ENCODE measurements at places on chromosomes 4 and X.

DNA sequence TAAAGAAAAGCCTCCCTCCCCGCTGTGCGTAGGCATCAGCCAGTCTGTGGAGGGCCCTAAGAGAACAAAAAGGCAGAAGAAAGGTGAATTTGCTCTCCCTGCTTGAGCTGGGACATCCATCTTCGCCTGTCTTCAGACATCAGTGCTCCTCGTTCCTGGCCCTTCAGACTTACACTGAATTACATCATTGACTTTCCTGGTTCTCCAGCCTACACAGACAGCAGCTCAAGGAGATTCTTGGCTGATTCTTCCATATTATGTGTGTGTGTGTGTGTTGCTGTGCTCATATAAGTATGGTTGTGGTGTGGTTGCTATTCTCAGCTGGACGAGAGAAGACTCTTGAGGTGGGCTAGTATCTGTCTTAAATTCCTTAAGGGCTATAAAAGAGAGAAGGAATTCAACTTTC is 35.5 kb upstream of the CD99L2 start:
- DNase-seq = no peak

- DNase-seq = no peak
Measured at GRCh38 chr4:141746026-141746425, 109.6 kb downstream of the IL15 start.

DNA sequence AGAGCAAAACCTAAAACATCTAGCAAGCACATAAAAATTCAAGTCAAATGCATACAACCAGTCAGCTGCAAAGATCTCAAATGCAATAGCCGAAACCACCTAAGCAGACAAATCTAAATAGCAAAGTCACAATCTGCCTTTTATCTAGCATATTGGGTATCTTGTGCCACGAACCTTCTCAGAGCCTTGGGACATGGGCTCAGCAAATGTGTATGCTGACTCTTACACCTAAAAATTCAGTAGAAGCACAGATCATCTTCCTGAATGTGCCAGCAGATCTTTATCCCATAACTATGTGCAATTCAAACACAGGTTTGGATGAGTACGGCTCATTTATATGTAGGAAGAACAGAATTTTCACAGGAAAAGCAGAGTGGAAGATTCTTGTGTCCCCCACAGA is 492.1 kb downstream of the INPP4B start:
- no peak for DNase-seq

GRCh38 chrX:39438603-39439602 is 637.6 kb downstream of the MID1IP1 start:
- no peak for DNase-seq

DNA sequence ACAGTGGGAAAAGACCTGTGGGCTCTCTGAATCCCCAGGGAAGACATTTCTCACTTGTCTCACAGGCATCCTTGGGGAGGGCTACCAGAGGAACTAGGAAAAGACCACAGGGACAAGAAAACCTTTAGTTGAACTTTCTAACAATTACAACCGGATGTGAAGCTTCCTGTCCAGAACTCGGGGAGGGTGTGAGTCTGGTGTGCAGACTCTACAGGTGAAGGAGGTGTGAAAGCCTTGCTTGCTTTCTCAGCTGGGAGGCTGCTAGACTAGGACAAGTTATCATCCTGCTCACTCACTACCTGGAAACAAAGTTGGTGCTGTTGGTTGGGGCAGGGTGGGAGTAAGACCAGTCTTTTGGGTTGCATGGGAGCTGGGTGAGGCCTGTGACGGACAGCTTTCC is 158.5 kb upstream of the PBDC1 start:
- DNase-seq = no peak

DNA sequence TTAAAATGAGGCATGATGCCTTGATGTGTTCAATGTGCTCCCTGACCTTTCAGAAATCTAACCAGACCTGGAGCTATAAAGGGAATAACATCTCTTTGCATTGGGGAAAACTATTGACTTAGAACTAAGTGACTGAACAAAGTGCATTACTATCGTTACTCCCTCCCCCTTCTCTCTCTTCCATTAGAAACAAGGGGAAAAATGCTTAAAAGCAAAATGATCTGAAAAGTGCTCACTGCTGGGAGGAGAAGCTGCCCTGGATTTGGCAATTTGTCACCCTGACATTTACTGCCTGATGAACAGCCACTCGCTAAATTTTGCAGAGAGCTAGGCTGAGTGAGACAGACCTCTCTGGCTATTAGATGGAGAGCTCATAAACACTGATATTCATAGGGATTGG is 48.6 kb upstream of the PARM1 start:
- no peak for DNase-seq

DNA sequence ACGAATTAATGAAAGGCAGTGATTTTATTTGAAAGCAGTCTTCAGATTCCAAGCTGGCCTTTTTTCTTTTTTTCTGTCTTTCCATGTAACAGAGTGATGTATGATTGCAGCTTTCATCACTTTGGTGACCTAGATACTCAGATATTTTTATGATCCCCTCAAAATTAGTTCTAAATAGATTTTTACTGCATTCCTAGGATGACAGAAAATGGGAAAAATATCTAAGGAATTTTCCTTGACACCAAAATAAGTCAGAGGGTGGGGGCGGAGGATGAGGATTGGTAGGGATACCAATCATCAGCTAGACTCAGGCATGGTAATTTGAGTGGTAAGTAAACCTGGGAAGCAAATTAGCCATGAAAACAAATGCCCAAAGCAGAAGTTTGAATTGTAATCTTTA is 11.9 kb upstream of the HMGB2 start:
- no peak for DNase-seq

DNA sequence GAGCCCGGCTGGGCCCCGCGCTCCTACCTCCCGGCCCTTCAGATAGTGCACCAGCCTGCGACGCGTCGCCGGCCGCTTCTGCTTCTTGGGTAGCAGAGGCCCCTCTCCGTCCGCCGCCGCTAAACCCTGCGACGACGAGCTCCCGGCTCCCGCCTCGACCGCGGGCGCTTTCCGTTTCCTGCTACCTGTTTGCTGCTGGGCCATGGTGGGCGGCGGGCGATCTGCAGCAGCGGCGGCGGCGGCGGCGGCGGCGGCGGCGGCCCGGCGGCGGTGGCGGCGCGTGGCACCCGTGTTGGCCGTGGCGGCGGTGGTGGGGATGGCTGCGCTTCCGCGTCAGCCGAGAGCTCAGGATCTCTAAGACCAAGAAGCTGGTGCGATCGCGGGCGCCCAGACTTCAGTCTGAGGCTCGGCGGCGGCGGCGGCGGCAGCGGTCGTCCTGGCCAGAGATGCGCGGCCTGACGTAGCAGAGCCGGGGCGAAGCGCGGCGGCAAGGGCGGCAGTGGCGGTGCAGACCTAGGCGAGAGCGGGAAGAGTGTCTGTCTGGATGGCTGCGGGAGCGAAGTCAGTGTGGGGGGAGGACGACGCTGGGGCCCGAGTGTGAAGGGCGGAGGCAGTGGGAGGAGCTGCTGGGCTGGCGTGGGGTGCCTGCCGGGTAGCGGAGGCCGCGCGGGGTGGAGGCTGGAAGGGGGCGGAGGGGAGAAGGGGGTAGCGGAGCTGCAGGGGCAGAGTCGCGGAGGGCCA is at the start of gene DCAF12L2:
Gene DCAF12L2 (minus strand): TSS at position 569 of the 741 bp plus-strand sequence. CDS start 365 bp downstream, at position 204.
- DNase-seq = no peak

GRCh38 chr4:28211676-28212470 is 1351.2 kb downstream of the STIM2 start:
- DNase-seq = no peak

- DNase-seq = no peak
Measured at GRCh38 chrX:150421816-150422215, 58.7 kb downstream of the MAMLD1 start.

DNA sequence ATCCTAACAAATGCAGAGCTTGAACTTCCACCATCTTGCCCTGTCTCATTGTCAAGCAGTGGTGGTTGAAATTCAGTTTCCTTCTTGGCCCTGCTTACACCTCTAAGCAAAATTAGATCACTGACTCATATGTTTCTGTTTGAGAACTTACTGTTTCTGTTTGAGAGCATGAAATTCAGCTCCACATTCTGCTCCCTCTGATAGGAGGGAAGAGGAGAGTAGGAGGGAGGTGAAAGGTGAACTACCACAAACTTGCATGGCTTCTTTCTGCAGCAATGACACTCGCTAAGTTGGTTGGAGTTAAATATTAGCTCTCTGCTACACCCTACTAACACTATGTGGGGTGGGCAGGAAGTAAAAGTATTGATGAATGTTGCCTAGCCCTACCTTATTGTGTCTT is 117.8 kb upstream of the EDA2R start:
- DNase-seq = no peak

DNA sequence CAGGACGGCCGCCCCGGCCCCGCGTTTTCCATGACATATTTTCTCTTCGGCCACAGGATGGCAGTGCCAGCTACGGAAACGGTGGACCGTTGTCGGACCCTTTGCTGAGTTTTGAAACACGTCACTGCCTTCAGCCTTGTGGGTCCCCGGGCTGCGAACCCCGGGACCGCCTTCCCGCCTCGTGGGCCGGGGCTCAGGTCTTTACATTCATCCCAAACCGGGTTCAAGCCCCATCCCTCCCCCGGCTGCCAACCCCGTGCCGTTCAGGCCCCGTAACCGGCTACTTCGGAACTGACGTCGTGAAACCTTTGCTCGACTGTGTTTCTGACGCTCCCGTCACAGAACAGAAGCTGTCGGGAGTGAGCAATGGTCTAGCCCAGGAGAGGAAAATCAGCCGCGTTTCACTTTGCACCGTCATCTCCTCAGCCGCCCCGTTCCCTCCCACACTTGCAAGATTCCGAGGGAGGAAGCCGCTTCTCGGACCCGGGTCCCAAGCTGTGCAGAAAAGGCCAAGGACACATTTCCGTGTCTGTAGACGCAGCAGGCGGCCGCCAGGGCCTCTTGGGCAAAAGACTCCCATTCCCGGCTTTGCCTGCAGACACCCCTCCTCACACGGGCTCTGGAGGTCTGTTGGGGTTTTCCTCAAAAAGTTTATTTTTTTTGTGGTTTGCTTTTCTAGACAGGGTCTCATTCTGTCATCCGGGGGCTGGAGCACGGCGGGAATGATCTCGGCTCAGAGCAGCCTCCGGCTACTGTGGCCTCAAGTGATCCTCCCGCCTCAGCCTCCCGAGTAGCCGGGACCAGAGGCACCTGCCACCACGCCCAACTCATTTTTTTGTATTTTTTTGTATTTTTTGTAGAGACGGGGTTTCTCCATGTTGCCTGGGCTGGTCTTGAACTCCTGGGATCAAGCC is 41.4 kb upstream of the PPP2R3B start:
- DNase-seq = no peak

DNA sequence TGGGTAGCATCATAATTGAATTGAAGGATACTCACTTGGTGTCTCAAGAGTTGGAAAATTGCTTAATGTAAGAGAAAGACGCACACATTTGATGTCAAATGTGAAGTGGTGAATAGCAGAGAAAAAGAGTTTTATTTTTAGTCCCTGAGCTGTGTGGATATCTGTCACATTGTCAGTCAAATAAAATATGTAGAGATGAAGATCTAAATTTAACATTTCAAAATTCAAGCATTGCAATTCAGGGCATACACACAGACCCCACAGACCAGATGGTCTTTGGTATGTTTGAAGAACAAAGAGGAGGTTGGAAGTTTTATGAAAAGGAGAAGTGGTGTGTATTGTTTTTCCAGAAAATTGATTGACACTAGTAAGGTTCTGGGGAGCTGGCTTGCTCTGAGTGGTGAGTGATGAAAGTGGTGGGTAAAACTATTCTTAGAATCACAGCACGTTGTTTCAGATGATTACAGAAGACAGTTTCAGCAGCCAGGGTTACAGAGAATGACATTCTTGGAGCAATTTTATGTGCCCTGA is 44.9 kb upstream of the BBS12 start:
- DNase-seq = no peak

GRCh38 chr4:71609651-71610050 is 174.2 kb downstream of the GC start:
- no peak for DNase-seq

DNA sequence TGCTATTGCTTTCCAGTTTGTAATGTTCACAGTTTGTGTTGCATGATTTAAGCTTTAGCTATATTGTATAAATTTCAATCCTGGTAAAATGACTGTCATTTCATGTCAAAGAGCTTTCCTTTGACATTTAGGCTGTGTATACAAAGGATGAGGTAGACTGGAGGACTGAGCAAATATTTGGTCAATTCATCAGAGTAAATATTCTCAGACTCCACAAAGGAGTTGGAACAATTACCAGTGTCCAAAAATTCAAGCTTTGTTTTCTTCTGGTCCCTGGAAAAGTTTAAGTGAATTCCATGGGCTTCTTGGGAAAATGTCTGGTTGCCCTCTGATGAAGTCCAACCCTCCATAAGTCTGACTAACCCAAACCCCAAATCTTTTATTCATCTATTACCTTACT is 682.4 kb downstream of the DACH2 start:
- no peak for DNase-seq

DNA sequence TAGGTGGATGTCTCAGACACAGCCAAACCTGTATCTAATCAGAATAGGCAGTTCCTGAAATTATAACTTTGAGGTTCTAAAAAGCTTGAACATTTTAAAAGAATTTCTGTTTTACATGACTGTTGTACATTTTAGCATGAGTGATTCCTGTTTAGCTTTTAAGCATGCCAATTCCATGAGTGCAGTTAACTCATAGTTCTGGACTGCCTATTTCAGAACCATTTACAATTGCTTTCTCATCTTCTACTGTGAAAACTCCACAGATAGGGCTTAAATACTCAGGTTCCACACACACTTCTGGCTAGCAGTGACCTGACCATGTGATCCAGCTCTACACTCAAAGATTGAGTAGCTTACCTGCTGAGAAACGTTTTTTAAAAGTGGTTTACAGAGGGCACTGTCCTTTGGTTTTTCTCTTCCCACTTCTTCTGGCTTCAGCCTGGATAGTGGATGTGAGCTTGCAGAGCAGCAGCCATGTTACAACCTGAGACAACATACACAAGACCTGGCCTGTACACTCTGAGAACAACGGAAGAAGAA is 280.8 kb downstream of the ANKRD50 start:
- no peak for DNase-seq

GRCh38 chr4:100189820-100190642 is at the start of gene DDIT4L:
Gene DDIT4L (minus strand): TSS chr4:100190468. CDS start chr4:100189983, 485 bp downstream.
- DNase-seq = no peak

- DNase-seq = no peak
Measured at GRCh38 chrX:45868425-45868824, 667.7 kb upstream of the DIPK2B start.

- DNase-seq = no peak
Measured at GRCh38 chr4:6028168-6028567, 9.9 kb upstream of the C4orf50 start.

DNA sequence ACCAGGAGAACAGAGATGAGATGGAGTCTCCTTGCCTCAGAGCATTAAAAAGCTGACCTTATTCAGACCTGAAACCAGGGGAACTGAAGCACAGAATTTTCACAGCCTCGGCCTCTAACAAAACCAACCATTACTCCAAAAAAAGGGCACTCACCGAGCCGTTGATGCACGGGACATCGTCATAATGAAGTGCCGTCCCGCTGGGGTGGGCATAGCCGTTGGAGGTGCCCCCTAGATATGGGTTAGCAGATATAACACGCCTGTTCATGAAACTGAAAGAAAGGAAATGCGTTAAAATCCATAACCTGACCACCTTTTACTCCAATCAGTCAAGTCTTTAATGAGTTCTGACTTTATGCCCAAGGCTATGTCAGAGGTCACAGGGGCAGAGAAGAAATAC is 153.6 kb downstream of the AFAP1 start:
- no peak for DNase-seq

- DNase-seq = no peak
Measured at GRCh38 chrX:27354021-27354420, 109.1 kb downstream of the PPP4R3C start.

- no peak for DNase-seq
Measured at GRCh38 chrX:44280116-44280515, 63.4 kb downstream of the EFHC2 start.

- no peak for DNase-seq
Measured at GRCh38 chr4:3753726-3754412, 12.3 kb upstream of the ADRA2C start.

- DNase-seq = no peak
Measured at GRCh38 chr4:146960634-146961033, 15.0 kb upstream of the TTC29 start.
